ENCODE measurements at places on chromosomes 13 and 19.
A peak's percentile ranks its signal among the peaks of the same experiment; 100 is the strongest.

GRCh38 chr19:4619668-4620294, 19.5 kb upstream of the TNFAIP8L1 start:
- DNase-seq: no peak

DNA sequence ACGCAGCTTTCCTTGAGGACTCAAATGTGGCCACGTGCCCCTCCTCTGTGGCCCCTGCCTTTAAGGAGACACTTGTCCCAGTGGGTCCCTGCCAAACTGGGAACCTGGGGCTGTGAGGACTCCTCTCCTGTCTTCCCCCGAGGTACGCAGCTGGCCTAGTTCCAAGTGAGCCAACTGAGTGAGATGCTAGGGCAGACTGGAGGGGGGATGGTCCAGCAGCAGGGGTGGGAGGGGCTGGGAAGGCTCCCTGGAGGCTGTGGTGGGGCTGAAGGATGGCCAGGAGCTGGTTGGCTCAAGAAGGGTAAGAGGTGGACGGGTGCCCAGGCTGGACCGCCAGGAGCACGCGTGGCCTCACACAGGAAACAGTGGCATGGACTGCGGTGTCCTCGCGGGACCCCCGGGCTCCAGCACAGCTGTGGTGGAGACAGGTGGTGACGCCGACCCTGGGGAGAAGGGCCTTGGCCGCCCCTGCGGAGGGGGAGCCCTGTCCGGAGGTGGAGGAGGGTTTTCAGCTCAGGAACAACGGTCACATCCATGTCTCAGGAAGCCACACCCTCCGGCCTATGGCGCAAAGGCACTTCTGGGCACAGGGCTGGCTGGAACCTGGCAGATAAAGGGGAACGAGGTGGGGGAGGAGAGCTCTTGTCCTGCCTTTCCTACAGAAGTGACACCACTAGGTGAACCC, 45.8 kb downstream of the MLLT1 start:
- peak; percentile 41 for DNase-seq

DNA sequence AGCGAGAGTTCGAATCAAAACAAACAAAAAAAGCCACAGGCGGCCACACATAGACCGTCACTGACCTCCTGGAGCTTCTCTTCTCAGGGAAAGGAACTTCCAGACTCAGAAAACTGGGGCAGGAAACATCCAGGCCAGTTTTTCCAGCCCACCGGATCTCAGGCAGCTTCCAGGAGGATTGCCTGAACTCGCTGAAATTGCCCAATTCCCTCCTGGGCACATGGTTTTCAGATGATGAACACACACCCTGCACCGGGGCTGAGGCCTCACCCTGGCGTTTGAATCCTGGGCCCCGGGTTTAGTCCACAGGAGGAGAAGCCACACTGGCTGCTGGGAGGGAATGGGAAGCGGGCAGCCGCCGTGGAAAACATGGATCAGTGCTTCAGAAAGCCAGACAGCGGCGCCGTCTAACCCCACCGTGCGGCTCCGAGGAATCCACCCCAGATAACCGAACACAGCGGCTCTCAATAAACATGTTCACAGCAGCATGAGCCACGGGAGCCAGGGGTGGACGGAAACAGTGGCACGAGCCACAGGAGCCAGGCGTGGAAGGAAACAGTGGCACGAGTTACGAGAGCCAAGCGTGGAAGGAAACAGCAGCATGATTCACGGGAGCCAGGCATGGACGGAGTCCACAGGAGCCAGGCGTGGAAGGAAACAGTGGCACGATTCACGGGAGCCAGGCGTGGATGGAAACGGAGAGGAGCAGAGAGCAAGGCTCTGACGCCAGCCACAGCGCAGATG, 18.2 kb upstream of the PTBP1 start:
- peak; percentile 88 for DNase-seq

DNA sequence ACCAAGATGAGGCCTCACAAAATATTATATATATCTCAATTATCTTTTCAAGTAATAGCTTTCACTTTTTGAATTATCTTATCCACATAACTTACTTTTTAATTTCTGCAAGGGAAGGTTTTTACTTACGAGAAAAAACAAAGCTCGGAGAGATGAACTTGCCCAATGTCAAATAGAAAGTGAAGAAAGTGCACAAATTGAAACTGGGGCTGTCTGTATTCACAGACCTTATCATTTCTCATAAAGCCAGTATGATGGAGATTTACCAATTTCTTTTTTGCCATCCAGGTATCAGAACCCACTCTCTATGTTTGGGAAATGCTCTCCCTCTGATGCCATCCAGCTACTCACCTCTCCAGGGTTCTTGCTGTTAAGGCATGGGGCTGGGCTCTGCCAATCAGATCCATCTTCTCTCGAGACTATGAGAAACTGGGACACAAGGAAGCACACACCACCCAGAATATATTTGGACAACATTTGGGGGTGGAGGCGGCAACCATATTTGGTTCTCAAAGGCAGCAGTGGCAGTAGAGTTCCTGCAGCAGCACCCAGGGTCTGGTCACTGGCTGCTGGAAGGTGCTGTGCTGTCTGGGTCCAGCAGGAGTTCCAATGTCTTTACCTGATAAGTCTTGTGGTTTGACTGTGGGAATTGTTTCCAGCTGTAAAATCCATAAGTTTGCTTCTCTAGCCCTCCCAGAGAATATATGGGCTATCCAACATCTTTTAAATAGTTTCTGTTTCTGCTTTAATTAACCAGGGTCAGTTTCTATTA, 45.8 kb upstream of the SCEL start:
- no peak for DNase-seq

DNA sequence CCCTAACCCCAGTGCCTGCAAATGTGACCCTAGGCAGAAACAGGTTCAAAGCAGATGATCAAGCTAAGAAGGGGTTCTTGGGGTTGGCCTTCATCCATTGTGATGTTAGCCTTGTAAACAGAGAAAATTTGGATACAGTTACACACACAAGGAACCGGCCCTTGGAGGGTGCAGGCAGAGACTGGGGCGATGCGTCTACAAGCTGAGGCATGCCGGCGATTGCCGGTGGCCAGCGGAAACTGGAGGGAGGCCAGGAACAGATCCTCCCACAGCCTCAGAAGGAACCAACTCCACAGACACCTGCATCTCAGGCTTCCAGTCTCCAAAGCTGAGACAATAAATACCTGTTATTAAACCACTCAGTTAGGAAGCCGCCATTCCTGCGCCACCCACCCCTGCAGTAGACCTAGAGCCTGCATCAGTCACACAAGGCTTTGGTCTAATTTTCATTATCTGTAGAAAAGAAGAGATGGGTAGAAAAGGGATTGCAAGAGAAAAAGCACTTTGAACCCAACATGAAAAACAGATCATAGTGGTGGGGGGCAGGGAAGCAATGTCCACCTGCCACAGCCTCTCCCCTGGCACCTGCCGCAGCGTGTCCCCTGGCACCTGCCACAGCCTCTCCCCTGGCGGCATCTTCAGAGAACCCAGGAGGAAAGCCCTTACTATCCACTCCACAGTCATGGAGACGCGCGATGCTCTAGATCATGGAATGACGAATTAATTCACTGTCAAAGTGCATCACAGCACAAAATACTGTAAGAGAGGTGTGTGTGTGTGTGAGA, 119.7 kb upstream of the SOX1 start:
- no peak for DNase-seq

DNA sequence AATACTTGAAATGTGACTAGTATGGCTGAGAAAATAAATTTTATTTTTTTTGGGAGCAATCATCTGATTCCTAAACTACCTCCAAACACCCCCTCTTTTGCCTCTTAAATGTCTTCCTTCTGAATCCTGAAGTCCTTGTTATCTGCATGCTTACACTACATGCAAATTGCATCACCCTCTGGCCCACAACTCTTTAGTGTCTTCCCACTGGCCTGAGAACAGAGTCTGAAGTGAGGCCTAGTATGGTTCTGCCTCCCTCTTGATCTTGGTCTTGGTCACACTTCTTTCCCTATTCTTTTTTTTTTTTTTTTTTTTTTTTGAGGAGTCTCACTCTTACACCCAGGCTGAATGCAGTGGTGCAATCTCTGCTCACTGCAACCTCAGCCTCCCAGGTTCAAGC, 4.8 kb downstream of the ZNF558 start:
- DNase-seq: no peak

- no peak for DNase-seq
These were observed 511.9 kb upstream of the KLF12 start for GRCh38 chr13:74646091-74646490.

DNA sequence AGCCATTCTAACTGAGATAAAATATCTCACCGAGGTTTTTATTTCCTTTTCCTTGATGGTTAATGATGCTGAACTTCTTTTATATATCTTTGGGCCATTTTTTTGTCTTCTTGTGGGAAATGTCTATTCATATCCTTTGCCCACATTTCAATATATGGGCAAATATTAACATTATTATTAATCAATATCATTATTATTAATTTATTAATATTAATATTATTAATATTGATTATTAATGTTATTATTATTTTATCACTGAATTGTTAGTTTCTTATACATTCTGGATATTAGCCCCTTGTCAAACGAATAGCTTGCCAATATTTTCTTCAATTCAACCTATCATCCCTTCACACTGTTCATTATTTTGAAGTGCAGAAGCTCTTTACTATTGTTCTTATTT, 2203.6 kb downstream of the PCDH9 start:
- no peak for DNase-seq

DNA sequence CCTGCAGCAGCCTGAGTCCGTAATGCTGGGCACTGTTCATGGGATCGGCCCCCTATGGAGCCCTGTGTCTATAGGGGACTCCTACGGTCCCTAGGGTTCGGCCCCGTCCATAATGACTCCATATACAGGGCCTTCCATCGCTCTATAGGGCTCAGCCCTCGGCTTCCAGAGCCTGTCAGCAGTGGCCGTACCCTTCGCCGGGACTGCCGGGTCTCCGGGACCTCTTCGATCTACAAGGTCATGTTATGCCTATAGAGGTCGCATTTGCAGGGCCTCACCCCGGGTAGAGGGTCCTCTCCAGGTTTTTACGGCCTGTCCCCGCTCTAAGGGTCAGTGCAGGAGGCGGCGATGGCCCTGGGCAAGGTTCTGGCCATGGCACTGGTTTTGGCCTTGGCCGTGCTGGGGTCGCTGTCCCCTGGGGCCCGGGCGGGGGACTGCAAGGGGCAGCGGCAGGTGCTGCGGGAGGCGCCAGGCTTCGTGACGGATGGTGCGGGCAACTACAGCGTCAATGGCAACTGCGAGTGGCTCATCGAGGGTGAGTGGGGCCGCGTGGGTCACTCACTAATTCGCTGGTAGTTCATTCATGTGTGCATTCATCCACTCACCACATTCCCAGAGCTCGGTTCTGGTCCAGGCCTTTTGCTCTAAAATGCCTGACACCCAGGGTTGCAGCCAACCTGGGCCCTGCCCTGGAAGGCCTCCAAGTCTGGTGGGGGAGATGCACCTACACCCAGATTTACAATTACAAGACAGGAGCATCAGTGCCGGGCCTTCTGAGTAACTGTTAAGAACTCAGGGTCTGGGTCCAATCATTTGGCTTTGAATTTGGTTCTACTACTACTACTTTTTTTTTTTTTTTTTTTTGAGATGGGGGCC, 699 bp downstream of the MEGF8 start:
- DNase-seq: peak; percentile 27

GRCh38 chr19:39224910-39225309, 19.9 kb downstream of the IFNL3 start:
- no peak for DNase-seq

DNA sequence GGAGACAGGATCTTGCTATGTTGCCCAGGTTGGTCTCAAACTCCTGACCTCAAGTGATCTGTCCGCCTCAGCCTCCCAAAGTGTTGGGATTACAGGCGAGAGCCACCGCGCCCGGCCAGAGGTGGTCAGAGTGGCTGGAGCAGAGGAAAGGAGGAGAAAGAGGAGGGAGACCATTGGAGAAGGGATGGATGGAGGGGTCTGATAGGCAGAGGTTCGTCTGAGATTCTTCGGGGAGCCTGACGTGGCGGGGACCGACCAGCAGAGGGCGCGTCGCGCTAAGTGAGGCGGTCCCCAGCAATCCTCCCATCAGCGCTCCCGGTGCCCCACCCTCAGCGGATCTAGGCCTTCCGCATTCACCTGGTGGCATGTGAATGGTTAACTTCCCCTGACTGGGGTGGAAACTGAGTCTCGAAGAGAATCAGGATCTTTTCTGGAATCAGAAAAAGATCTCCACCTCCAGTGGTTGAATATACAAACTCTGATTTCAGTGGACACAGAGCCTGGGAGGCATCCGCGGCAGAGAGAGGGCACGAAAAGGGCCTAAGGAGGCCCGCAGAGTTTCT, 8.8 kb downstream of the GTPBP3 start:
- peak; percentile 85 for DNase-seq

- peak; percentile 60 for DNase-seq
These were observed 4.1 kb downstream of the SWSAP1 start for GRCh38 chr19:11378319-11379189.

- no peak for DNase-seq
These were observed 8.8 kb upstream of the RLN3 start for GRCh38 chr19:14019100-14019499.

DNA sequence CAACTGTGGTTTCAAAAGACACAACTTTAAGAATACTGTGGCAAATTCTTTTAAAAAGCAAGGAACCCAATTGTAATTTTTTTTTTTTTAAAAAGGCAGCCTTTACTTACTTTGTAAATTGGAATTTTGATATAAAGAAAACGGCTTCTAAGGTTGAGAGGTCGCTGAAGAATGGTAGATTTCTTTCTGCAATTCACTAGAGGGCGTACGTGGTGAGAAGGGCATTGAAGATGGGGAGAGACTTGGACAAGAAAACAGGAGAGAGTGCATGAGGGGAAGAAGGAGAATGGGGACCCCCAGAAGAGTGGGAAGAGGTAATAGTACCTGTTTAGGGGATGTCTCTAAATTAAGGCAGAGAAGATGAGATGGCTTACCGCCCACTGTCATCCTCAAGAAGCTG, 33.5 kb upstream of the PABPC3 start:
- DNase-seq: no peak

DNA sequence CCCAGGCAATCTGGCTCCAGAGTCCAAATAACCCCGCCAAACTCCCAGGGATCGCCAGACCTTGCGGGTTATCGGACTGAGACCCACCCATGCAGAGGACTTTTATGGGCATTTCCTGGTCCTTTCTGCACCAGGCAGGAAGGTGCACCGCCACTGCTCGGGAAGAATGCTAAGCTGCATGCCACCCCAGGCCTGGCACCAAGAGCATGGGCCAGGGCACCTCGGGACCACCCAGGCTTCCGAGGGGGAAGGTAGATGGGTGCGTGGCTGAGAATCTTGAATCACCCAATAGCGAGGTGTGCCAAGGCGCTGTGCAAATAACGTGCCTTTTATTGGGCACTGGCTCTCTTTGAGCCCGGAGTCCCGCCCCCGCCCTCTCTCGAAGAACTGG, 422 bp upstream of the ZNF575 start:
- no peak for DNase-seq

- no peak for DNase-seq
These were observed 566.0 kb upstream of the ARGLU1 start for GRCh38 chr13:107133950-107134349.

DNA sequence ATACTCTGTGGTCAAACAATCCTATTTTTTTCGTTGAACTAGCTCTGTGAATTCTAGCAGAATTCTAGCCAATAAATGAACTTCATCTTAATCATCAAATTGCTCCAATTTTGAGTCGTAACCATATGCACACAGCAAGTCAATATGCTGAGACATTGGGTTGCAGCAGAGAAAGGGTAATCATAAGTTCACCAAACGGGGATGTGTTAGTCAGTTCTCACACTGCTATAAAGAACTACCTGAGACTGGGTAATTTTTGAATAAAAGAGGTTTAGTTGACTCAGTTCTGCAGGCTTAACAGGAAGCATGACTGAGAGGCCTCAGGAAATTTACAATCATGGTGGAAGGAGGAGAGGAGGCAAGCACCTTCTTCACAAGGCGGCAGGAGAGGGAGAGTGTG, 67.7 kb upstream of the ABCC4 start:
- no peak for DNase-seq

Measured in astrocyte of the hippocampus (primary cell).